ENCODE measurements at places on chromosomes 3 and 15.
A peak's percentile ranks its signal among the peaks of the same experiment; 100 is the strongest.

DNA sequence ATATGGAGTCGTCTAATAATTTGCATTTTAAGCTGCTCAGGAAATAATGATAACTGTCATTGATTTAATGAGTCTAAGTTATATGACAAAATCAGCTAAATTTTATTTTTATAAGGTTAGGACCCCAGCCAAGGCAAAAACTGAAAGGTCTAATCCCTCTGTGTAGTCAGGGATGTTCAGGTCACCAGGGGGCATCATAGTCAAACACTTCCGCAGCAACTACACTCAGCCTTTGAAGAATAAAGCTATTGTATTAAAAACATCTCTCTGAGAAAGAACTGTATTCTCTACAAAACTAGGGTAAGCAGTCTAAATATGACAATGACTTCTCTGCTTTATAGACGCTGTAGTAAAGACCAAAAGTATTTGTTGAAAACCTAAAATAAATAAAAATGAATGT lies 15.0 kb downstream of the INTS14 start:
- no peak for DNase-seq

DNA sequence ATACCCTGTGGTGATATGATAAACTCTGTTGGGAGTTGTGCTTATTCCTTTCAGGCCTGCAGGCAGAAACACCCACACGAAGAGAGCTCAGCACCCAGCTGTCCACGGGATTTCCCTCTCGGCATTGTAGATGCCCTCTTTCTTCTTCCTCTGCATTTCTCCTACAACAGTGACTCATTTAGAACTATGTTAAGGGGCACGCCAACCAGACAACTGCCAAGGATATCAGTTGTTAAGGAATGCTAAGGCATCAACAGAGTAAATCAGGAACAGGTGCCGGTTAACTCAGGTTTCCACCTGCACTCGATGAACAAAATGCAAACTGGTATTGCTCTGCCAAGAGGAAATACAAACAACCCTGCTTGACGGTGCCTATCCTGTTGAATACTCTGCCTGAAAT lies 270.0 kb upstream of the PEX5L start:
- DNase-seq, result no peak

DNA sequence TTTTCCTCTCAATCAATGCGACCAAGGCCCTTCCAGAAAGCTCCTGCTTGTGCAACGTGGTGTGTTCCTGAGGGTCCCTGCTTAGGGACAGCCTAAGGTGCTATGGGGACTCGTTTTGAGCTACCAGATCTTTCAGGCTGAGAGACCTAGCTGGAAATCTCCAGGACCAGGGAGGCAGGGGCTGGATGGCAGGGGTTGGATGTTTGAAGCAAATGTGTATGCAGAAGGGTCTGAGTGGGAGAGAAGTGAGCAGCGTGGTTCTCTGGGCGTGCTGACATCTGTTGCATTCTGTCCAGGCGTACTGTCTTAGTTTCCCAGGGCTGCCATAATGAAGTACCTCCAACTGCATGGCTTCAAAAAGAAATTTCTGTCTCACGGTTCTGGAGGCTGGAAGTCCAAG lies 31.7 kb upstream of the SLCO2A1 start:
- DNase-seq, result no peak

DNA sequence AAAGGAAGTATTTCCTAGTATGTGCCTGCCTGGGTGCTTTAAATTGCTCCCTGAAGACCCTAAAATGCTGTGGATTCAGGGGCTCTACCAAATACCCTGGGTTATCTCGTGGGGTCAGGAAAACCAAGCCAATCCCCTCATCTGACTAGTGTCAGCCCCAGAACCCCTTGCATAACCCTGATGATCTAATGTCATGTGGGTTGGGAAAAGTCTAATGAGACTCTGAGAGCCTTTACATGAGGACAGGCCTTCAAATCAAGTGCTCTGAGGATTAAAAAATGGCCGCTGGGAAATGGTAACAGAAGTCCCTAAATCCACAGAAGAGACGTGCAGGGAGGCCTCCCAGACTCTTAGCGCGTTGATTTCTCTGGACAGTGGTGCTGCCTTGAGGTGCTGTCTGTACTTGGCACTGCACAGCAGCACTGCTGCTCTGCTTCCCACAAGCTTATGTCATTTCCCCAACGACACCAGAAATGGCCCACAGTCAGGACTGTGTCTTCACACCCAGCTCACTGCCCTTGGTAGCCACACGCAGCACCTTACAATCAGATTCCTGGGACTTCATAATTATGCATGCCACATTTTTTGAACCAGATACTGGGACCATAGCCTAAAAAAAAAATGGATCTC lies 16.6 kb downstream of the EIF4E3 start:
- DNase-seq, result no peak

GRCh38 chr3:197283045-197283444 lies 15.4 kb downstream of the DLG1 start:
- DNase-seq, result no peak

DNA sequence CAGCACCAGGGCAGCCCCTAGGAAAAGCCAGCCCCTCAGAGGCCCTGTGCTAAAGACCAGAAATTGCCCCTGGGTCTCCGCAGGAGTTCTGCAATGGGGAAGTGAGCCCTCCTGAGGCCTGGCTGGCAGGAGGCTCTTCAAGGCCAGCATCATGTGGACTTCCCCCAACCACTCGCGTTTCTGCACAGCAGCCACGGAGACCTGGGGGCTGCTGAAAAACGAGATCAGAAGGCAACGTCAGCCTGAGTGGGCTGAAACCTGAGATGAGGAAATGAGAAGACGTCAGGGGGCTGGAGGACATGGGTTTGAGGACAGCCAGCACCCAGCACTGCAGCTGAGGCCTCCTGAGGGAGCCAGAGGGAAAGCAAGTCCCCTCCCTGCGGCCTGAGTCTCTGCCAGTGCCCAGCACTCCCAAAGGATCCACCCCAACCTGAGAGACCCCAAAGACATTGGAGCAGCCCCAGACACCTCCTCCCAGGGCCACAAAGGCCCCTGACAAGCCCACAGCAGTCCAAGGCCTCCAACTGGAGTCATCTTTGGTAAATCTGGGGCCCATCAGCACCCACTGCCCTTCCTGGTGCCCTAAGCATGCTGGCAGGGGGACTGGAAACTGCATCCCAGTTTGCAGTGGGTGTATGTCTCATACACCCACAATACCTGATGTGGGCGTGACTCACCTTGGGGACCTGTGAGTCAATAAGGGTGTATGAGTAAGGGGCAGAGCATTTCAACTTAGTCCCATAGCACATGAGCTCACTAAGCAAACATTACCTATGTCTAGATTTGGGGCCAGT lies 29.2 kb upstream of the CYP11A1 start:
- peak; percentile 79 for DNase-seq

- DNase-seq, result no peak
These were observed 134.9 kb downstream of the FEZF2 start for GRCh38 chr3:62238431-62238830.

DNA sequence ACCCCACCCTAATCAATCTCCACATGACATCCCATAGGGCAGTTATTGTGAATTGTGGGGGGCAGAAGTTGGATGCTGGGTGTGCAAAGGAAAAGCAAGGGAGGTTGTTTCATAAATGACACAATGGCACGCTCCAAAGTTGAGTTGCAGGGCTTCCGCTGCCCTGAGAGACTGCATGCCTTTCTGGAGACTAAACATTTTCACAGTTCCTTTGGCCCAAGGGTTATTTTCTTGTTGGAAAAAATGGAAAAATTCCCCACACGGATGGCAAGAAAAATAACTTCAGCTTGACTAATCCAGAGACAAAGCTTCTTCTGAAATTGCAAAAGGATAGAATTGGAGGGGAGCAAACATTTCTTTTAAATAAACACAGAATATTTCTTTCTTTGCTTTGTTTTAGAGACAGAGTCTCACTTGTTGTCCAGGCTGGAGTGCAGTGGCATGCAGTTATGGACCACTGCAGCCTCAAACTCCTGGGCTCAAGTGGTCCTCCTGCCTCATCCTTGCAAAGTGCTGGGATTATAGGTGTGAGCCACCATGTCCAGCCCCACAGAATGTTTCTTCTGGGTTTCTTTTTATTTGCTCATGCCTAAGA lies 19.1 kb upstream of the TPM1 start:
- DNase-seq, result no peak

- no peak for DNase-seq
These were observed 101.5 kb downstream of the MYRIP start for GRCh38 chr3:39910826-39911464.

- DNase-seq, result no peak
These were observed 319.1 kb upstream of the TBL1XR1 start for GRCh38 chr3:177516158-177517011.

DNA sequence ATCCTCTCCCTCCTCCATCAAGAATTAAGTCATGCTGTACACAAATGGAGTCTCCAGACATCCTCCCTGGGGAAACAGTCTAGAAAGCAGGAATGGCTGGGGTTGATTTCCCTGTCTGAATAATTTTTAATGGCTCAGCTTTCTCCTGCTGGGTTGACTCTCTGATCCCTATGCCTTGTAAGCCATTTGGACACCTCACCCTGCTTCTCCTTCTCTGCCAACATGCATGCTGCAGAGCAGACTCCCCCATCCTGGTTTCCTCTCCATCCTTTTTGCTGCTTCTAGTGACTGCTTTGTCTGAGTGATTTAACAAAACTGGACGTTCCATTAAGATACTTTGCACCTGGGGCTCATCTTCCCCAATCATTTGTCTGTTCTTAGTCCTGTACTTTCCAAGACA lies 22.2 kb downstream of the SV2B start:
- DNase-seq, result no peak

DNA sequence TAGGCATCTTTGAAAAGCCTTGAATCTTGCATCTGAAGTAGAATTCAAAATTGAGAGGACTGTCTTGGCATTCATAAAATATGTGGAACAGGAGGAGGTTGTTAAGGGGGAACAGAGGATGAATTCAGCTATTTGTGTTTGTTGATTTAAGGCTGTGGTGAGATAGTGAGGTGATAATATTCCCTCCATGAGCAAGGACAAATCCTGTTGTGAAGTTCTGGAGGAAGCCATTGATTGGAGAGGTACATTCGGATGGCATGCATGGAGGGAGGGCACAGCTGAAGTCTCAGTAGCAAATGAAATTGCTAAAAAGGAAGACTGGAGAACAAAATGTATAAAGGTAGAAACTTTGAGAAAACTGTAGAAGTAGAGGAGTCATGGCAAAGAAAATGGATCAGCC lies 443.8 kb downstream of the NLGN1 start:
- no peak for DNase-seq

DNA sequence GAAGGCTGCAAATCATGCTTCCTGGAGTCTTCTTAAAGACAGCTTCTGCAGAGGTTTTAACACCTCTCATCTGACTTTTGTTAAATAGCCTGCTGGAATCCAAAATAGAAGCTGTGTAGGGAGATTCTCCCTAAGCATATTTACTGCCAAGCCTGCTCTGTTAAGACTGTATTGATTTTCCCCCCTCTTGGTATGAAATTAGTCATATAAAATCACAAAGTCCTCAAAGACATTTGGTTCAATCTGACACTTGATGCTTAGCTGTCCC lies 94.6 kb downstream of the ITPR1 start:
- DNase-seq, result no peak

DNA sequence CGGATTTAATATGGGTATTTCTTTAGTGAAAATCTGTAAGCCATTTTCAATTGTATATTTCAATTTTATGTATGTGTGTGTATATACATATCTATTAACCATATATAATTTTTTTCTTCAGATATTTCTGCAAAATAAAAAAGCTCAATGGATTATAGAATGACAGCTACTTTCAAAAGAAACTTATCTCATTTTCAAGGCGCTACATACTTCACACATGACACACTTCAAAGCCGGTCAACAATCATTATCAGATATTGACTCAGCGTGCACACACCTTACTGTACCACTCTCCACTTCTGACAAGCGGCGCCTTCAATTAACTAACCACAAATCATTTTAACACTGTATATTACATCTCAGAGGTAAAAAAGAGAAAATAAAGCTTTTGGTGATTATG lies 39.6 kb downstream of the ATP13A3 start:
- no peak for DNase-seq

All from activated T-cell treated with anti-CD3 and anti-CD28 coated beads, Interleukin-2, amount 50 U/mL, for 48 hours (primary cell).